Activated CD8-positive, alpha-beta memory T cell treated with anti-CD3 and anti-CD28 coated beads for 4 hours (primary cell): ENCODE measurements at places on chromosomes 1 and 21.

- DNase-seq = no peak
These were observed 25.4 kb upstream of the LMX1A start for GRCh38 chr1:165381745-165382505.

GRCh38 chr1:241485554-241485992, 34.0 kb downstream of the FH start:
- no peak for DNase-seq

DNA sequence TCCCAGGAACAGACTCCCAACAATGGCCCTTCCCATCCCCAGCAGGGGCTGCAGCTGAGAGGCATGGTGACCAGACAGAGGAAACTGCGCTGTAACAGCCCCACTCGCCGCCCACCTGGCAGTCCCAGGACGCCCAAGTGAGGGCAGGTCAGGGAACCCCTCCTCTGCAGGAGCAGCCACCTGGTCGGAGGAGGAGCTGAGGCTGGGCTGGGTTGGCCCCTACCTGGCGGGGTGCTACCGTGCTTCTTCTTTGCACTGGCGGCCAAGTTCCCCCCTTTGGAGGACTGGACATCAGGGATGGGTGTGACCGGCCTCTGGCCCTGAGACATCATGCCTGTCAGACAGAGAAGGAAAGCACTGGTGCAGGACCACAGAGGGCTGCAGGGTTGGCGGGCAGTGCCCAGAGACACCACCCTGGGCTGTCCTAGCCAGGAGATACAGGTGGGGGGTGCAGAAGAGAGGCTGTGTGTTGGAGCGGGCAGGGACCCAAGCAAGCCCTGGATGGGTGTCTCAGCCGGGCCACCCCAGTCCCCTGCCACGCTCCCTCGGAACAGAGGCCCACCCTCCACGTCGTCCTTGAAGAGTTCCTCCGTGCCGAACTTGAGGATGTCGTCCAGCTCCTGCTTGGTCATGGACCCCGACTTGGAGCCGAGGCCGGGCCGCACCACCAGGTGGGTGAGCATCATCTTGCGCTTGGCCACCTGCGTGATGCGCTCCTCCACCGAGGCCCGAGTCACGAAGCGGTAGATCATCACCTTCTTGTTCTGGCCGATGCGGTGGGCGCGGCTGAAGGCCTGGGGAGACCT, 51.6 kb downstream of the CHD5 start:
- DNase-seq = no peak

DNA sequence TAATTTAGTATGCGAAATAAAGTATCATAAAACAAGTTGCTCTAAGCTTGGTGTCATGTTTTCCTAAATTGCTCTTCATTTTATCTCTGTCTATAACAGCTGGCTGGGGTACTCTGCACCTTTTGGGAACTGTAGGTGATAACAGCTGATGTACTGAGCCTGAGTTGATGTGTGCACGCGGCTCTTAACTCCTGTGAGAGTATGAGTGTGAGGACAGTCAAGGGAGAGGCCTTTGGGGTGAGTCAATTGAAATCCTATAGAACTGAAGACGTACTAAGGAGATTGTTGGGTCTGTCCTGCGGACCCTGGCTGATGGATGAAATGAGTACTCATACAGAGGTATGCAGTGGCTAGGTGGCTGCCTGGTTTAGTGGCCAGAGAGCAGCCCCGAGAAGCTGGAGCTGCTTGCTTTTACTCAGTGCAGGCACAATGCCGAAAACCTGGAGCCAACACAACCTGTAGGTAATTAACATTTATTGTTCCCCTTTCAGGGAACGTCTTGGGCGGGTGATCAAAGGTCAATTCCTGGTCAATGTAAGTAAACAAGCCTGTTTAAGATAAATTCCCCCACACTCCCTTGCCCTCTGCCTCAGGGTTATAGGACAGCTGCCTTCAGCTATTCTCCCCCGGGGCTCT, 188.5 kb downstream of the PRDM2 start:
- no peak for DNase-seq

DNA sequence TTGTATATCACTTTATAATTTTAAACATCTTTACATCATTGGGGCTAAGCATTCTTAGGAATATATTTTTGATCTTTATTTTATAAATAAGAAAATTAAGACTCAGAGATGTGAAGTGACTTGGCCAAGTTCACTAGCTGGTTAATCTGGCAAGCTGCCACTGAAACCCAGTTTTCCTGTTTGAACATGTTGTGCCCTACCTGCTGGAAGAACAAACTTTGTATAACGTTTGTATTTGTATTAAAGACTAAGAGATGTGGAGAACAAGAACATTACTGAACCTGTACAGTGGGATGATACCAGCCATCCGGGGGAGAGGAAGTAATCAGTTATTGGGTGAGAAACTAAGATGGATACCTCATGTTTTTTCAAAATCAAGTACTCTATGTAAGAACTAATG, 77.2 kb upstream of the SIPA1L2 start:
- DNase-seq = no peak

DNA sequence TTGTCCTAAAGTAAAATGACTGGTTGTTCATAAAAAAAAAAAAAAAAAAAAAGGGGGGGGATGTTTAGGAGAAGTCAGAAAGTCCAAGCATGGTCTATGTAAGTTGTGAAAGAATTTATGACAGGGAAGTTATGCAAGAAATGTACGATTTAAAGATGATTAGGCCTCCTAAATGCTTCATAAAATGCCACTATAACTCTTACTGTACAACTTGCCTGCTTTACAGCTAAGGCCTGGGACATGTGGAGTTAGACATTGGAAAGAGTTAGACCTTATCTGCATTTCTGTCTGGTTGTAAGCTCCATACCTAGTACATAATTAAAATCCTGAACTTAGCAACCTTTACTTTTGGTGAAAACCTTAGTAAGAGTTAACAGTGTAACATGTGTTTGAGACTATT, 150.0 kb downstream of the TPR start:
- DNase-seq = no peak

DNA sequence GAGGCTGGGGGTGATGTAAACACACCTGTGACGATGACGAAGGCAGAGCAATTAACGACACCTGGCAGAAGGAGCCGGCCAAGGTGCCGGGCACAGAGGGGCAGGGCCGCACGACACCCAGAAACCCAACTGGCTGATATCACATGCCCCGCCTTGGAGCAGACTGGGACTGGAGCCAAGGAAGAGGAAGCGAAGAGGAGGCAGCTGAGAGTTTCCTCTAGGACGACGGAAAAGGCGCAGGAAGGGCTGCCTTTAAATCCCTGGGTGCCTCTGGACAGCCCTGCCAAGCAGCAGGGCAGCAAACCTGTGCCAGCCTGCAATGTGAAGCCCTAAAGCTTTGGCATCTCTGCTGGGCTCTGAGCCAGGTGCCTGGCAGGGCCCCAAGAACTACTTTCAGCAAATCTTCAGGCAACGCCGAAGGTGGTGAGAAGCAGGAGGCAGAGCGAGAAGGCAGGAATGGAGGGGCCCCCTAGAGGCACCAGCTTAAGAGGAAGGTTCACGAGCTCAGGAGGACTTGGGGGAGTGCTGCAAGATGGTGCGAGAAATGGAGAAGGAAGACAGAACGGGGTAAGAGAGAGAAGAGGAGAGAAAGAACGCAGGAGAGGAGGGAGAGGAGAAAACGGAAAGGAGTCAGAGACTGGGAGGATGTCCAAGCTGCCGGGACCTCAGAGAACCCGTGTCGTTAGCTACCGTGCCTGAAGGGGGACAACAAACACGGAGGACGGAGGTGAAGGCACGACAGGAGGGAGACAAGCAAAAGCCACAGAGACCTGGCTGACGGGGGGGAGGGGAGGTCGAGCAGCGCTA, 25.3 kb upstream of the PEF1 start:
- no peak for DNase-seq

DNA sequence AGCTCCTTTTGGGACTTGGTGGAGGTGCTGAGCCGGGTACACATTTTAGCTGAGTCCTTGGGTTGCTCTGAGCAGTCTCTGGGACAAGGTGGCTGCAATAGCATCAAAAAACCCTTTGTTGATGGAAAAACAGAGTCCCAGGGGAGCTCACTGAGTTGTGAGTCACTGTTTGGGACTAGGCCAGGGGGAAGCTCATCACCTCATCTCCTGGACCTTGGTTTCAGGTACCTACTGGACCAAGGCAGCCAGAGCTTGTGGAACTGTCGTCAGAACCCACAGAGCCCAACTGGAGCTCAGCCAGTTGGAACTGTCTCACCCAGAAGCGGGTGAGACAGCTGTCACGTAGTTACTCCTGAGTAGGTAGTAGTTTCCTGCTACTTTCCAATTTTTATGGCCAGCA, 146.7 kb downstream of the HLX start:
- DNase-seq = no peak

DNA sequence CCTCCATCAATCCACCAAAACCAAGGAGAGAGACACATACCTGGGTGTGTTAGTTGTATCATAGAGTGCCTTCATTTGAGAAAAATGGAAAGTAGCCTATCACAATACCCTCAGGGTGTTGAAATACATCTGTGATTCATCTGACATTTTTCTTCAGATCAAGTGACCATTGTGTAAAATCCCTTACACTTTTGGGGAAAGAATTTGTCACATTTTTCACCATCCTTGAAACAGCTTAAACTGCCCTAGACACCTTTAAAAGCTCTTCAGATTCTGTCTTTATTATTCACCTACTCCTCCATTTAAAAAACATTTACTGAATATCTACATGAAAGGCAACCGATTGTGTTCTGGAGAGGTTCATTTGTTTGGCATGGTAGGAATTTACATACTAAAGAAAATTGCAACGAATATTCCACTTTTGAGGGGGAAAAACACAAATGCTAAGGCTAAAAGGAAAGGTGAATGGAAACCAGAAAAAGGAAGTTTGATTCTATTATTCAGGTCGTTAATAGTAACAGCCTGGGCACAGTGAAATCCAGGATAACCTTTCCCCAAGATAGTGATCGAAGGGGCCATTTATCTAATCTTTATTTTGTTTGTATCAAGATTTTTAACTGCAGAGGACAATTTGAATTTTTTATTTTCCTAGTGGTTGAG, 70.4 kb upstream of the SAMSN1 start:
- no peak for DNase-seq

DNA sequence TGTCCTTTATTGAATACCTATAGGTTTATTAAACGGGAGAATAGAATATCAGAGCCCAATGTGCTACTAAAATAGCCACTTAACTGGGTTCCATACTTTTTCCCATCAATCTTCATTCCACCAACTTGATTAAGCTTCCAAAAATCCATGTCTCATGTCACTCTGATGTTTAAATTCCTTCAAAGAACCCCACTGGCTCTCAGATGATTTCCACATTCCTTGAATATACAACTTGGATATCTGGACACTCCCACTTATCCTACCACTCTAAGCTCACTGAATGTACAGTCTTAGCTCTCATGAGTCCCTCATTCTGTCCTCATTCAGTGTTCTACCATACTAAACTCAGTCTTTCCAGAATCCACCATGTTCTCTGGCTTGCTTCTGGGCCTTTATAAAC, 21.1 kb downstream of the COL11A1 start:
- no peak for DNase-seq

GRCh38 chr1:182304218-182304617, 87.4 kb downstream of the GLUL start:
- no peak for DNase-seq

DNA sequence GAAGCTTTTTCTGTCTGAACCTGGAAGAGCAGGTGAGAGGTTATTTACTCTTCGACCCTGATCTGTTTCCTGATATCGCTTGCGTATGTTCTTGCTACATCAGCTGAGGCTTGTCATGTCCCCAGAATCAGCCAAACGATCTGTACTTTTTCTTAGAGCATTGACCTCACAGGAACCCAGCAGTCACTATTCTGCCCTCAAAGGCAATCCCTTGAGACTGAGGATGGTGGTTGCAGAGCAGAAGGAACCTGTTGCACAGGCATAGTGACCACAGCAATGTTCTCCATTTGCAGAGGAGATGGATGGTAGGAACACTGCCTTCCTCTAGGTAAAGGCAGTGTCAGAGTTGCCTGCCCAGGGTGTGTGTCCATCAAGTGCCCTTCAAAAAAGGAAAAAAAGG, 11.3 kb upstream of the LACTBL1 start:
- DNase-seq = no peak

DNA sequence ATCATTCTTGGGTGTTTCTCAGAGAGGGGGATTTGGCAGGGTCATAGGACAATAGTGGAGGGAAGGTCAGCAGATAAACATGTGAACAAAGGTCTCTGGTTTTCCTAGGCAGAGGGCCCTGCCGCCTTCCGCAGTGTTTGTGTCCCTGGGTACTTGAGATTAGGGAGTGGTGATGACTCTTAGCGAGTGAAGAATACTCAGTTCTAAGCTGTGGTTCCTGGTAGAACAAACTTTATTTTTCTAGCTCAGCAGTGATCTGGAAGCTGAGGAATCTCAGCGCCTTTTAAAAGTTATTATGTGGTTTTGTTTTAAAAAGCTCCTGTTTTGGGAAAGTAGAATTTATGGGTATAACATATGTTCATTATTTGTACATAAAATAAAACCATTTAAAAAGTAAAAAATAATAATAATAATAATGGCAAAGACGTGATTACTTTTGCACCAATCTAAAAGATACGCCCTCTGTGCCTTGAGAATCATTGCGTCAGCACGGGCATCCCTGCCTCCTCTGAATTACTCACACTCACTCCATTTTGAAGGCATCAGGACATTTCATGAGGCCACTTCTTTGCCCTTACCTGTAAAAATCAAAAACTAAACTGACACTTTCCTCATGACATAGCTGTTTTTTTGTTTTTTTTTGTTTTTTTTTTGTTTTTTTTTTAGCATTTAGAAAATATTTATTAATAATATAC, 29.7 kb upstream of the TNFRSF1B start:
- DNase-seq = no peak

DNA sequence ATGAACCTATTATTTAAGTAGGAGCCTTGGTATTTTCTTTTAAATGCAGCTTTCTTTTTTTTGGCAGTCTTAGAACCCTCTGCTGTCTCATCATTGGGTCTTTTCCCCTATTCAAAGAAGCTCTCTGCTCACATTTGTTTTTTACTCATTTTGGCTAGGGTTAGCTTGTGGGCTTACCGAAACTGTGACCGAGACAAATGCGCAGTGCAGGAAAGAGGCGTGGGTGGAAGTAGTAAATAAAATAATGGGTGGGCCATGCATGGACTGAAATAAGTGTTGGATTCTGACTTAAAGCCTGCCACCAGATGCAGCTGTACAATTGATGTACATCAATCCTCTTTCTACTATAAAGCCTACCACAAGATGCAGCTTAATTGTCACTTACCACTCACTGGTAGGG, 14.7 kb downstream of the XPR1 start:
- no peak for DNase-seq

DNA sequence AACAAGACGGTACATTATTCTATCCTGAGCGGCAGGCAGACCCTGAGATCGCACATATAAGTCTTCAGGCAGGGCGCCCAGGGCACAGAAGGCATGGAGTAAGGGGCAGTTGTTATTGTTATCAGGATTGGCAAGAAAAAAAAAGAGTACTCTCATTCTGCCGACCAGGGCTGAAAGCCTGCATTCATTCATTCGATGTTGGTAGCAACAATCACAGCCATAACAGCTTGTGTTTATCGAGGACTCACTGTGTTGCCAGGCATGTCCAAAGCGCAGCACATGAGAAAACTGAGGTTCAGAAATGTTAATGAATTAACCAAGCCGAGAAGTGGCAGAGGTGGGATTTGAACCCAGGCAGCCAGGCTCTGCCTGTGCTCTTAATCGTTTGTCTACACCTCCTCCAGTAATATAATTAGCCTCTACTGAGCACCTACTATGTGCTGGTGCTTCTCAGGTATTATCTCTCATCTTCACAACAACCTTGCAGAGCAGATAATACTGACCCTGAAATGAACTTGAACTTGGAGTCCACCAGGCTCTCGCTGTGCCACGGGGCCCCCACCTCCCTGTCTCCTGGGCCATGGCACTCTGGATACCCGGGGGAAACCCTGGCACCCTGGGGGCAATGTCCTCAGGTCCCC, 56.2 kb downstream of the TAS1R2 start:
- DNase-seq = no peak
